Naive thymus-derived CD4-positive, alpha-beta T cell (primary cell): ENCODE measurements at places on chromosomes 3 and 15. TPM values are rescaled to one million over a fixed set of nuclear protein-coding genes. Genes with fewer than 3 reads are reported as not detected.

RAB6B gene
- 1.2 TPM for total RNA-seq

TGM4 gene
- not detected for total RNA-seq

SLC6A1 gene
- total RNA-seq = not detected

IQCH gene
- total RNA-seq = 0.22 TPM

RASGRP1 gene
- total RNA-seq = 101 TPM

GPR160 gene
- 8.7 TPM for total RNA-seq

RASA2 gene
- total RNA-seq = 120 TPM

ARGFX gene
- total RNA-seq = not detected

SLITRK3 gene
- total RNA-seq = not detected

ZNF860 gene
- total RNA-seq = 0.11 TPM
